Left ventricle myocardium inferior (tissue), 1 donor: ENCODE measurements at places on chromosomes 16 and 17. TPM values are rescaled to one million over a fixed set of nuclear protein-coding genes. Genes with fewer than 3 reads are reported as not detected.
A peak's percentile ranks its signal among the peaks of the same experiment; 100 is the strongest.

GRCh38 chr17:1882836-1883235 lies 53.0 kb downstream of the RPA1 start:
- no peak for DNase-seq

- DNase-seq, result no peak
These were observed 198.6 kb downstream of the RPTOR start for GRCh38 chr17:80743181-80743771.

GRCh38 chr17:11564589-11565380 lies 33.5 kb upstream of the DNAH9 start:
- no peak for DNase-seq

DNA sequence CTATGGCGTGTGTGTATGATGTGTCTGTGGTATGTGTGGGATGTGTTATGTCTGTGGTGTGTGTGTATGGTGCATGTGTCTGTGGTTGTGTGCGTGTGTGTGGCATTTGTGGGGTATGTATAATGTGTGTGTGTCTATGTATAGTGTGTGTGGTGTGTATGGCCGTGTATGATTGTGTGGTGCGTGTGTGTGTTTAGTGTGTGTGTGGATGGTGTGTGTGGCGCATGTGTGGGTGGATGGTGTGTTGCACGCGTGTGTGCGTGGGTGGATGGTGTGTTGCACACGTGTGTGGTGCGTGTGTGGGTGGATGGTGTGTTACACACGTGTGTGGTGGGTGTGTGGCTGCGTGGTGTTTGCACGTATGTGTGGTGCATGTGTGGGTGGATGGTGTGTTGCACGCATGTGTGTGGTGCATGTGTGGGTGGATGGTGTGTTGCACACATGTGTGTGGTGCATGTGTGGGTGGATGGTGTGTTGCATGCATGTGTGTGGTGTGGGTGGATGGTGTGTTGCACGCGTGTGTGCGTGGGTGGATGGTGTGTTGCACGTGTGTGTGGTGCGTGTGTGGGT lies 5.6 kb upstream of the SLC38A10 start:
- no peak for DNase-seq

- no peak for DNase-seq
These were observed 15.1 kb downstream of the NOD2 start for GRCh38 chr16:50708373-50709060.

DNA sequence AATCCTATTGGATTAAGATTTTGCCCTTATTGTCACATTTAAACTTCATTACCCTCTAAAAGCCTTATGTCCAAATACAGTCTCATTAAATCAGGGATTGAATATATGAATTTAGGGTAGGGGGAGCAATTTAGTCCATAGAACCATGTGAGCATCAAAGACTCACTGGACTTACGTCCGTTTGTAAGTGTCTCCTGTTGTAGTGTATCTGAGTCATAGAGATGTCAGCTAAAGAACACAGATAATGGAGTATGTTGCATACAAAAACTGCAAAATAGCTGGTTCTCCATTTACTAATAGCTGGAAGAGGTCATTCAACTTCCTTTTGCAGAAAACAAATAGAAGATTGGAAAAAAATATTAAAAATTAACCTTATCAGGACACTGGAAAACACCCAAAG lies 599.1 kb upstream of the SOX9 start:
- no peak for DNase-seq

- no peak for DNase-seq
These were observed 52.7 kb downstream of the CCDC42 start for GRCh38 chr17:8691931-8692330.

- DNase-seq, result peak; percentile 10
These were observed 20.7 kb downstream of the ACSF3 start for GRCh38 chr16:89114159-89114981.

DNA sequence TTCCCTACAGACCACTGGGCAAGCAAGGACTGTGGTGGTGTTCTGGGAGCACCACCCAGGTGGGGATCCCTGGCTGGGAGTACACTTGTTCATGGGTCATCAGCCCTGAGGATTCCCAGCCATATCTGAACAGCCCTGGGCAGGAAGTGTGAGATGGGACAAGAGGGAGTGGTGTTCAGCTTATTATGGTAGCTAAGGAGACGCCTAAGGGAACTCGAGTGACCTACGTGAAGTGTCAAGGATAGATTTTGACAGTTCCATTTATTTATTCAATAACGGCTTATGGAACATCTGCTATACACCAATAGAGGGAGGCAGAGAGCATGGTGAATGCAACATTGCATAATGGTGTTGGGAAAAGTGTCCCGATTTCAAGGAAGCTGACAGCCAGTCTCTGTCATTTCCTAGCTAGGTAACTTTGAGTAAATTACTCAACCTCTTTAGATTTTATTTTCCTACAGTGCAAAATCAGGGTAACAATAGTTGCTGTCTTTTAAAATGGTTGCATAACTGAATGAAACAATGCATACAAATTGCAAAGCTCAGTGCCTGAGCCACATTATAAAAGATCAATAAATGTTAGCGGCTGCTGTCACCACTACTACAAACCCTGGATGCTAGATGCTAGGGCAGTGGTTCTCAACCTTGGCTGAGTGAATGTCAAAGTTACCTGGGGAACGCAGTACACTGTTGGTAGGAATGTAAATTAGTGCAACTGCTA lies 534.1 kb downstream of the GRIN2A start:
- DNase-seq, result no peak

- DNase-seq, result no peak
These were observed 363.0 kb upstream of the TOM1L1 start for GRCh38 chr17:54537656-54538055.

DNA sequence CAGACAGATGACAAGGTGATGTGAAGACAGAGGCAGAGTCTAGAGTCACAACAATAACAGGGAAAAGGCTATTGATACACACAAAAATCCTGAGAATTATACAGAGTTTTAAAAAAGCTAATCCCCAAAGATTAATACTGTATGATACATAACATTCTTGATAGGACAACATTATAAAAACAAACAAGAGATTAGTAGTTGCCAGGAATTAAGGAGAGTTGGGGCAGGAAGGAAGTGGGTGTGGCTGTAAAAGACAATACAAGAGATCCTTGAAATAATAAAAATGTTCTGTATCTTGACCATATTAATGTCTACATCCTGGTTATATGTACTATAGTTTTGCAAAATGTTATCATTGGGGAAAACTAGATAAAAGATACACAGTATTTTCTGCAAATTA lies 309.5 kb upstream of the PMFBP1 start:
- no peak for DNase-seq

DNA sequence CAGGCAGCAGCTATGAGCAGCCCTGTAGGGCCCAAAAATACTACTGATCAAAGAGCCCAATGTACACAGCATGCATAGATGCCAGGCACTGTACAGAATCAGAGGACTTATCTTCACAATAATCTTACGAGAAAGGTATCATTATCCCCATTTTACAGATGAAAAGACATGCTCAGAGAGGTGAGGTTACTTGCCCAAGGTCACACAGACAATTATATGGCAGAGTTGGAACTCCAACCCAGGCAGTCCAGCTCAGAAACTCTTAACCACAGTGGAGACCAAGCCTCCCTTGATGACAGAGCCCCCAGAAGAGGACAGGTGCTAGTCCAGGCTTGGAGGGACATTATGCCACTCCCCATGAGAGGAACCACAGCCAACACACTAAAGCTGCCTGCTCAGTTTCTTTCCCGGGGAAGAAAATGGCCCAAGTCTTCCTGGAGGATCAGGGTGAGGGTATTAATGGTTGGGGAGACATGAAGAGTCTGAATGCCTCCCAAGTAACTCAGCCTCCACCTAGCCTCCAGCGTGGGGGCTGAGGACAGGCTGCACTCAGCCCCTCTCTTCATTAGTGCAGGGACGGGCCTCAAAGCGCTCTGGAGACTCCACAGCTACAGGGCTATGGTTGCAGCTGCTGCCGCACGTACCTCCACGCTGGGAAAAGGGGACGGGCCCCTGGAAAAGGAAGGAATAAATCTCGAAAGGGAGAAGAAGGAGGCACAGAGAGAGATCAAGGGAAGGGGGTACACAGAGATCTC lies 826 bp downstream of the UNC119 start:
- no peak for DNase-seq

GRCh38 chr17:65218261-65218660 lies 81.1 kb downstream of the RGS9 start:
- DNase-seq, result no peak

GRCh38 chr17:49990331-49990730 lies 4.7 kb downstream of the DLX3 start:
- DNase-seq, result no peak

DNA sequence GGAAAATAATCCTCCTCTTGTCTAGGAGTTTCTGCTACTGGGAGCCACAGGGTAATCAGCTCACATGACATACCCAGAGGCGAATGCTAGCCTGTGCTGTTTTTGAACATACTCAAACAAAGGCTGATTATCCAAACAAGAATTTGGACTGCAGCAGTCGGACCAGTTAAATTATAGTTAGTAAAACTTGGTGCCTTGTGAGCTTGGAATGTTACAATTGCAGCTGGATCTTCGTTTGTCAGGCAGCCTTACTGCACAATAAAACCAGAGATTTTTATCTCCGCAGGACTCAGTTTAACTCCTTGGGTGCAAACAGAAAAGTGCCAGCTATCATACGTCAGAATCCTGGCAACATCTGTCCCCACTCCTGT lies 163.8 kb upstream of the TBX2 start:
- DNase-seq, result no peak

DNA sequence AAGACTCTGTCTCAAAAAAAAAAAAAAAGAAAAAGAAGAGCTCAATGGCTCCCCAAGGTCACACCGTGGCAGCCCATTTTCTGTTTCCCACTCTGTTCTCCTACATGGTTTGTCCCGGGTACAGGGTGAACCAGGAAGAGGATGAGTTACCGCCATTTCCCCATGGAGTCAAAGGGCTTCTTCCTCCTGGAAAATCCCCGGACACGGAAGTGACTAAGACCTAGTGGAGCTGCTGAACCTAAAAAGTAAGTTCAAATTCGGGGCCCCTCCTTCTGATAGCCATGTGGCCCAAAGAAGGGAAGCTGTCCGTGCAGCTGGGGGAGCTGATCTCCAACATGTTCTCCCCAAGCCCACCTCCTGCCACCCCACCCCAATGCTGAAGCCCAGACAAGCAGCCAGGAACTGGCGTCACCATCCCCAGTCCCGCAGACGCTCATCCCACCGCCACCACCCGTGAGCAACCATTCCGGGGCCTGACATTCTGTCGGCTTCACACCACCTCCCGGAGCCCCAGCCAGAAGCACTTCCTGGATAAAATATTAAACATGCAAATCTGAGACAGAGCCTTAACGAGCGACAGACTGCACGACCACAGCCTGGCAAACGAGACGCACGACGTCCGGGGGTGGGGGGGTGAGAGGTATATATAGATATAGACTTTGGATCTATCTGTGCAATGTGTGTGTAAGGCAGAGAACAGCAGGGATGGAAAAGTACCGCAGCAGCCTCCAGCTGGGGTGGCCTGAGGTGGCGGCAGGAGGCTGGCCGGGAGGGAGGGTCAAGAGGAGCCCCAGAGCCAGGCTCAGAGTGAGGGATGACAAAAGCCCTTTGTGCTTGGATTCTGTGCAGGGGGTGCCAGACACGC lies 17.6 kb downstream of the EPOP start:
- no peak for DNase-seq

- no peak for DNase-seq
These were observed 67.3 kb upstream of the BCAR1 start for GRCh38 chr16:75318737-75319136.

The GNGT2 gene
- 2.2 TPM for total RNA-seq

The MT1A gene
- 1.2 TPM for total RNA-seq

The KRTAP1-5 gene
- total RNA-seq, result not detected

The GLP2R gene
- total RNA-seq, result not detected

The CYB5D1 gene
- 17.8 TPM for total RNA-seq

The DPEP2 gene
- 0.99 TPM for total RNA-seq

The TPSD1 gene
- not detected for total RNA-seq

The CHST4 gene
- total RNA-seq, result not detected

The TMEM114 gene
- not detected for total RNA-seq

The VAT1L gene
- total RNA-seq, result 13.1 TPM

The G6PC1 gene
- not detected for total RNA-seq

The PPP1R27 gene
- 0.25 TPM for total RNA-seq

The SCRN2 gene
- 27.1 TPM for total RNA-seq
